ENCODE measurements at places on chromosomes 11 and 22. TPM values are rescaled to one million over a fixed set of nuclear protein-coding genes. Genes with fewer than 3 reads are reported as not detected.

- DNase-seq, result no peak
Observed at GRCh38 chr22:37274380-37274862, 7.9 kb upstream of the CYTH4 start.

- DNase-seq, result no peak
Observed at GRCh38 chr11:102528618-102529017, 1.9 kb downstream of the MMP7 start.

The BACE1 gene
- total RNA-seq, result 1.0 TPM

The C22orf15 gene
- total RNA-seq, result 0.81 TPM

All from activated CD8-positive, alpha-beta T cell treated with anti-CD3 and anti-CD28 coated beads, Interleukin-2, amount 10 ng/mL, durations not matched to agents 7 days and 5 days (primary cell).